CD14-positive monocyte (primary cell): ENCODE measurements at places on chromosomes 12 and 14.

DNA sequence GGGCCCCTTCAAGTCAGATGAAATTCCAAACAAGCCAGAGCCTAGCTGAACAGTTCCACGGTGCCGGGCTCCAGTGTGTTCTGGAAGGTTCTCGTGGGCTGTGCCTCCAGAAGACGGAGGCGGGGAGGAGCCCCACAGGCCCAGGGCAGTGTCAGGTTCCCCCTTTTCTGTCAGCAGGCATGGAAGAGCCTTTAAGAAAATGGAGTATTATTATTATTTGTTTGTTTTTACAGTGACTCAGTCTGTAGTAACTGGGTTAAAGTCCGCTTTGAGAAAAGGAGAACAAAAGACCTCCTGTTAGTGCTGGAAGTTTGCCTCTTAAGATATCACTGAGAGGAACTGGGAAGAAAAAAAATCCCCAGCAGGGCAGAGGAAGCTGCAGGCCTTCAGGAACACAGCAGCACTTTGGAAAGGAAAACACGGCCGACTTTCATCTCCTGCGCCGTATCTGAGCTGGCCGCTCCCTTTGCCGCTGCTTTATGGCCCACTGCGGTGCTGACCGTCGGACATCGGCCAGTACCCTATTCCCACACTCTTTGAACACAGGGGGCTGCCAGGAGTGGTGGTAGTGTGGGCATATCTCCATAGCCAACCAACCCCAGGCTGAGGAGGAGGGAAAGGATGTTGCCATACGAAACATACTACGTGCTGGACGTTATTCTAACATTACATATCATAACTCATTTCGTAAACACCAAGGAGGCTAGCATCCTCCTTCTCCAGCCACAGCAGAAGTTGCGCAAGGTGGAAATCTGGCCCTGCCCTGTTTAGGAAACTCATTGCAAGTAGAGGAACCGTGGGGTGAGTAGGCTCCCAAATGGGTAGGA, 194.0 kb downstream of the ZFP36L1 start:
- DNase-seq: peak; percentile 96

GRCh38 chr14:22822571-22823098, 7.1 kb upstream of the MRPL52 start:
- DNase-seq: peak; percentile 77

- no peak for DNase-seq
These were observed 70.9 kb upstream of the ETV6 start for GRCh38 chr12:11578461-11578993.

GRCh38 chr12:54926246-54926645, 58.3 kb downstream of the TESPA1 start:
- no peak for DNase-seq

DNA sequence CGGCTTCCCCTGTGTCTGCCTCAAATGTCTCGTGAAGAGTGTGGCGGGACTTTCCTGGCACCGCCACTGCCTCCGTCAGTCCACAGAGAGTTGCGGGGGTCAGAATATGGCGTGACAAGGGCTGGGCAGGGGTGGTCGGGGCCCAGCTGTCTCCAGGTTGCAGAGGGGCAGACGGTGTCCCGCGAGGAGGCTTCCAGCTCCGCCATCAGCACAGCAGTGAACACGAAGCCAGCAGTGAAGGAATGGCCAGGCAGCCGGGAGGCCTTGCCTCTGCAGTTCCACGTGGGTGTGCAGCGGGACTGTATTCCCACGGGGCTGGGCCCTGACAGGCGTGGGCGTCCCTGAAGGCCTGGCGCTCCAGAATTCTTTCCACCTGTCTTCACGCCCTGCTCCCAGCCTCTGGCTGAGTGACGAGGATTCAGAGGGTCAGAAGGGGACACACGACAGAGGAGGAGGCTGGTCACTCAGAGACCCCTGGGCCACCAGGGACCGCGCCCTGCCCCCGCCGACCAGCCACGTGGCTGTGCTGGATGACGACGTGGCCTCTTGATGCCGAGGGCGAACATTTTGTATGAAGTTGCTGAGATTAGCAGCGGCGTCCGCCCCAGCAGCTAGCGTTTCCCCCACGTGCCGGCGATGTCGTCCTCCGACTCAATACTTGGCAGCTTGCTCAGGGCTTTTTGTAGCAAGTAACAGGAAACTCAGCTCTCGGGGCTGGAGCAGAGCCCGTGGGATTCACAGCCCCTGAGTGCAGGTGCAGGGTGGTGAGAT, 25.0 kb upstream of the GALNT9 start:
- DNase-seq: no peak

DNA sequence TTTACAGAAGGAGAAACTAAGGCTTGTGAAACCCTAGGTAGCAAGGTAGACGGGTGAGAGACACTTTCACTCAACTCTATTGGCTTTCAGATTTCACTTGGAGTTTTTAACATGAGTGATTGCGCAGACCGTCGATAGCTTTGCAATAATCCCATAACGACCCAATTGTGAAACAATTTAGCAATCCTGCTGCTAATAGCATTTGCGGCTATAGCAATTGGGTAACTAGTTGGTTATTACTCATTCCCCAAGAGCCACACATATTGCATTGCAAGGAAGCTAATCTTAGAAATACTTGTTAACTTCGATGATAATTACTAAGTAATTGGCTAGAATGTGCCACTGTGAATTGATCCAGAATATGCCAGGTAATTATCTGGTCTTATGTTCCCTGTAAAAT, 159.9 kb upstream of the NOS1 start:
- DNase-seq: peak; percentile 85

GRCh38 chr12:115885040-115885690, 392.3 kb downstream of the MED13L start:
- DNase-seq: no peak

- no peak for DNase-seq
These were observed 5.6 kb downstream of the IL22 start for GRCh38 chr12:68247785-68248184.

DNA sequence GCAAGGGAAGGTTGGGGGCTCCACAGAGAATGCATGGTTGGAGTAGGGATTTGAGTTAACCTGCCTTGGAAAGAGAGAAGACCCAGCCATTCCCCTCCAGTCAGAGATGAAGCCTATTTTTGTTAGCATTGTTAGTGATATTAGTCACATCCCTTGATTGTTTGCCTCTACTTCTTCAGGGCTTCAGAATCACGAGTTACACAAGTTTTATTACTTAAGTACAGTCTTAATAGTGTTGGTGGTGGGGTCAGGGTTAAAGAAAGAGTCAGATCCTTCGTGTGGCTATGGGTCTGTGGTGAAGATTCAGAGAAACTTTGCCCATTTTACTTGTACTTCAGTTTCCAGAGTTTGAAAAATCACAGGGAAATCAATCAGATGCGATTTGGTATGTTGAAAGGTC, 363.1 kb downstream of the LRIG3 start:
- no peak for DNase-seq

- no peak for DNase-seq
These were observed 80.8 kb downstream of the EP400 start for GRCh38 chr12:132030367-132031038.

GRCh38 chr12:15253990-15254389, 32.8 kb upstream of the RERG start:
- DNase-seq: no peak

DNA sequence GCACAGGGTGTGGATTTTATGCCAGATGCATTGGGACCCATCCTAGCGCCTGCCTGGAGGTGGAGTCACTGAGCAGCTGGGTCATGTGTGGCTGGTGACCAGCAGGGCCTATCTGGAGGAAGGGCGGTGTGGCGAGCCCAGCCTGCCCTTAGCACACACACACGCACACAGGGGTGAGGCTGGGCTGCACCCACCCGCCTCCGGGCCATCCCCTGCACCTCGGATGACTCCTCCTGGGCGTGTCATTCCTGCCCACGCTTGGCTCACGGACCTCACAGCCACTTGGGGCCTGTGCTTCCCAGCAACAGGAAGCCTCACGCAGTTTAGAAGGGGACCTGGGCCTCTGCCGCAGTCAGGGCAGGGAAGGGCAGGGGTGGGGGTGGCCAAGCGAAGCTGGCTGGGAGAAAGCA, 36.2 kb upstream of the FZD10 start:
- no peak for DNase-seq
